ENCODE measurements at places on chromosomes 16 and 17.

DNA sequence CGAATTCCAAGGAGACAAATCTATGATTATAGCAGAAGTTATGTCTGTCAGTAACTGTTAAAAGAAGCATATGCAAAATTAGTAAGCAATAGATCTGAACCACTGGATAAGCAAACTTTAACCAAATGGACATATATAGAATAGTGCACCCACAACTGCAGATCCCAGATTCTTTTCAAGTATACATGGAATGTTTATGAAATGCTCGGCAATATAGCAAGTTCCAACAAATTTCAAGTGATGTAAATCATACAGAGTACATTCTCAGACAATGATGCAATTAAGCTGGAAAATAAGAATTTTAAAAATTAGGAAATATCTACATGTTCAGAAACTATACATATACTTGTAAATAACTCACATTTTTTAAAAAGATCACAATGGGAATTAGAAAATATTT lies 8.4 kb upstream of the HELZ start:
- no peak for DNase-seq

DNA sequence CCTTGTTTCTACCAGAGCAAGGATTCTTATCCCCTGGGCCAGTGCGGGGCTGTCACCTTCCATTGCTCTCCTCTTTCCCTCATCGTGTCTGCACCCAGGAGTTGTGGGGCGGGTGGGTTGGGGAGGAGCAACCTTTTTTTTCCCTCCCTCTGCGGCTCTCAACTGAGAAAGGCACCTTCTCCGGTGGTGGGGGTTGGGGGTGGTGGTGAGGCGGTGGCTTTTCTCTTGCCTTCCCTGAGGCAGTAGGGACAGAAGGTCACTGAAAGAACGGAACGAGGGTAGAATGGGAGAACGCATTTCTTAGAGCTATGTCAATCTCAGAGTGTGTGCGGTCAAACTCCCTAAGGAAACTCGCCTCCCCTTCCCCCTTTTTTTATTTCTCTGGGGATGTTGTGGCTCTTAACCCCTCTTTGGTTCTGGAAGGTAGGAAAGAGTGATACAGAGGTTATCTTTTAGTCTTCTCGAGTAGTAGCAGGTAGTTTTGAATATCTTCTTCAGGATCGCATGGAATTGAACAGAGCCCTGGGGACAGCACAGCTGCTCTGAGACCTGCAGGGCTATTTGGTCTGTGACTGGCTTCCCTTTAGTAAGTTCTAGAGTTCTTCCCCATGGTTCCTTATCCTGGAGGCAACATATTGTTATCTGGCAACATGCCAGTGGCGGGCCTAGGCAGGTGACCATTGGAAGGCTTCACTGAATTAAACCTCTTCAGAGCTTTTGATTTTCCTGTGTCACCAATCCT lies 994 bp downstream of the CLTC start:
- no peak for DNase-seq

- no peak for DNase-seq
Measured at GRCh38 chr16:3101841-3102470, 2.9 kb upstream of the ZSCAN10 start.

GRCh38 chr16:21156767-21157467 lies 1.6 kb upstream of the LDAF1 start:
- peak; percentile 70 for DNase-seq

- no peak for DNase-seq
Measured at GRCh38 chr16:50153596-50154419, 702 bp downstream of the TENT4B start.
